ENCODE measurements at places on chromosomes 1 and 21. TPM values are rescaled to one million over a fixed set of nuclear protein-coding genes. Genes with fewer than 3 reads are reported as not detected.

DNA sequence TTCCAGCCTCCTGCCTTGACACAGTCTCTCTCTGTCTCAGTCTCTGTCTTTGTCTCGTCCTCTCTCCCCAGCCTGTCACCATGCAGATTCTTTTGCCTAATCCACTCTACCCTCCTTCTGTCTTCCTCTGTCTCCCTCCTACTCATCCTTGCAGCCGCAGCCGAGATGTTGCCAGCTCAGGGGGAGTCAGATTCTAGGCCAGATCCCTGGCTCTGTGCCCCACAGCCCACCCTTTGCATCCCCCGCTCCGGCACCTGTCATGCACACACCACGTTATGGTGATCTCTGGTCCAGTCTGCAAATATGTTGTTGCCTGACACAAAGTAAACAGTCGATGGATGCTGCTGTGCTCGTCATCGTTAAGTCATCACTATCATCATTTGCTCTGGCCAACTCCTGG lies 35.5 kb upstream of the IGSF21 start:
- no peaks in the 10 kb centered on the region for H3K36me3 ChIP-seq
- H3K4me3 ChIP-seq = no peak overlapping the region
- H3K27ac ChIP-seq = no peak overlapping the region
- DNase-seq = peak; percentile 16
- no peaks in the 10 kb centered on the region for H3K4me1 ChIP-seq

DNA sequence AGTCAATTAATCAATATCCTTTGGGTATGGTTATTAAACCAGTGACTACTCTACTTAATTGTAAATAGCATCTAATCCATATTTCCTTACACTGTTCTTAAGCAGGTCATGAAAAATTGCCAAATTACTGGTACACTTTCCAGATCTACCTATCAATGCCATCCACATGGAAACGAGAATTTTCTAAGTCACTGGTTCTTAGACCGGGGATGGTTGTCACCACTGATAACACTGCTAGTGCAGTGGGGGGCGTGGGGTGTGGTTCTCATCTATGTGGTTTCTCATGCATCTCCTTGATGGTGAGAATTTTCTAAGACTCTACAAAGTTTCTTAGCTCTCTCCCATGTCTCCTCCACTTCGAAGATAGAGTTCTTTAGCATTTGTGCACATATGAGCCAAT lies 63.7 kb upstream of the COG2 start:
- H3K27ac ChIP-seq = no peak overlapping the region
- H3K36me3 ChIP-seq = no peaks in the 10 kb centered on the region
- H3K4me3 ChIP-seq = no peak overlapping the region
- DNase-seq = no peak

The TSSK3 gene
- total RNA-seq = not detected

The RNF2 gene
- 13.6 TPM for total RNA-seq

- no peak overlapping the region for H3K4me3 ChIP-seq
- no peak overlapping the region for H3K27ac ChIP-seq
- peaks cover 72% of the 10 kb centered on the region for H3K36me3 ChIP-seq
- no peaks in the 10 kb centered on the region for H3K27me3 ChIP-seq
- peaks cover 9% of the 10 kb centered on the region for H3K4me1 ChIP-seq
- peak; percentile 79 for DNase-seq
These were observed 9.0 kb downstream of the PRDX1 start for GRCh38 chr1:45512641-45513054.

The VCAM1 gene
- total RNA-seq = not detected

The DMRTB1 gene
- not detected for total RNA-seq

The AIRE gene
- total RNA-seq = not detected

- H3K4me3 ChIP-seq = no peak overlapping the region
- H3K4me1 ChIP-seq = peaks cover 14% of the 10 kb centered on the region
- H3K27me3 ChIP-seq = no peaks in the 10 kb centered on the region
- H3K27ac ChIP-seq = no peak overlapping the region
These were observed 2.7 kb downstream of the IL10RB start for GRCh38 chr21:33268737-33269441.

- no peak overlapping the region for H3K27ac ChIP-seq
- H3K27me3 ChIP-seq = no peaks in the 10 kb centered on the region
- H3K4me3 ChIP-seq = no peak overlapping the region
- peaks cover 12% of the 10 kb centered on the region for H3K4me1 ChIP-seq
These were observed 2.8 kb downstream of the REG4 start for GRCh38 chr1:119808491-119808890.

- H3K4me3 ChIP-seq = no peak overlapping the region
- DNase-seq = no peak
- H3K36me3 ChIP-seq = no peaks in the 10 kb centered on the region
- no peak overlapping the region for H3K27ac ChIP-seq
- peaks cover 64% of the 10 kb centered on the region for H3K27me3 ChIP-seq
These were observed 974 bp downstream of the ACTN2 start for GRCh38 chr1:236687273-236687672.

- no peaks in the 10 kb centered on the region for H3K27me3 ChIP-seq
- H3K4me3 ChIP-seq = peak within 1 kb of the TSS; percentile 85
- H3K27ac ChIP-seq = peak within 1 kb of the TSS; percentile 46
- H3K36me3 ChIP-seq = no peaks in the 10 kb centered on the region
These were observed at the start of gene PFKL for GRCh38 chr21:44299458-44300261. Gene PFKL, plus strand, starts transcription at chr21:44300053. Its CDS starts 53 bp downstream, at chr21:44300106.

- no peak for DNase-seq
- H3K4me1 ChIP-seq = no peaks in the 10 kb centered on the region
These were observed 51.5 kb downstream of the ATP5PO start for GRCh38 chr21:33864150-33864549.

DNA sequence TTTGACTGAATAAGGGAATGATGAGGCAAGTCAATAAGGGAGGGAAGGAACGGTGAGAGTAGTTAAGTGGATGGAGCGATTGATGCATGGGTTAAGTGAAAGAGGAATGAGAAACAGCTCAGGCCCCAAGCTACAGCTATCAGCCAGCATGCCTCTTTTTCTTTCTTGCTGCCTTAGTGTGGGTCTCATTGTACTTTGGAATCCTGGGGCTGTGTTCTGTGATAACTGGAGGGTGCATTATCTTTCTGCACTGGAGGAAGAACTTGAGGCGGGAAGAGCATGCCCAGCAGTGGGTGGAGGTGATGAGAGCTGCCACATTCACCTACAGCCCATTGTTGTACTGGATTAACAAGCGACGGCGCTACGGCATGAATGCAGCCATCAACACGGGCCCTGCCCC lies 1.0 kb downstream of the TEX38 start:
- peaks cover 11% of the 10 kb centered on the region for H3K4me1 ChIP-seq
- no peaks in the 10 kb centered on the region for H3K27me3 ChIP-seq
- peaks cover 22% of the 10 kb centered on the region for H3K36me3 ChIP-seq
- DNase-seq = no peak

GRCh38 chr1:172341697-172342096 lies 78.8 kb upstream of the C1orf105 start:
- no peak for DNase-seq
- no peaks in the 10 kb centered on the region for H3K36me3 ChIP-seq
- H3K4me3 ChIP-seq = no peak overlapping the region
- peaks cover 24% of the 10 kb centered on the region for H3K4me1 ChIP-seq
- H3K27me3 ChIP-seq = no peaks in the 10 kb centered on the region

The SNX7 gene
- total RNA-seq = 36.5 TPM

DNA sequence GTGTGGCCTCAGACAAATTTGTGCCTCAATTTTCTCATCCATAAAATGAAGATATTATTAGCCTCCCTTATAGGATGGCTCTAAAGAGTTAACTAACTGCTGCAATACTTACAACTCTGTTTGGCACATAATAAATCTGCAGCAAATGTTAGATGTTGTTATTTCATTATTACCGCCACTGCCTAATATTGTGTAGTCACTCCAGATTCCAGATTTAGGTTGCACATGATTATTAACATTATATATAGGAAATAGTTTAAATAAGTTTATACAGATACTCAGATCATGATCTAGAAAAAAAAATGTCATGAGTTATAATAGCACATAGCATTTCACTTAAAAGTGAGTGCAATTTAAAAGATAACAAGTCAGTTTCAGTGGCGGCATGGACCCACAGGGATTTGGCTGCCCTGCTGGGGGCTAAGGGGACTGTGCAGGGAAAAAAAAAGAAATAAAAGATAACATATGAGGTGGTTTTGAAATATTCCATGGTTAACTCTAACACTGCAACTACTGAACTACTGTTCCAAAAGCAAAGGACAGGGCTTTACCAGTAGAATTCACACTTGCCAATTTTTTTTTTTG lies 170.4 kb downstream of the TGFBR3 start:
- H3K4me3 ChIP-seq = no peak overlapping the region
- H3K27ac ChIP-seq = no peak overlapping the region
- H3K27me3 ChIP-seq = no peaks in the 10 kb centered on the region

DNA sequence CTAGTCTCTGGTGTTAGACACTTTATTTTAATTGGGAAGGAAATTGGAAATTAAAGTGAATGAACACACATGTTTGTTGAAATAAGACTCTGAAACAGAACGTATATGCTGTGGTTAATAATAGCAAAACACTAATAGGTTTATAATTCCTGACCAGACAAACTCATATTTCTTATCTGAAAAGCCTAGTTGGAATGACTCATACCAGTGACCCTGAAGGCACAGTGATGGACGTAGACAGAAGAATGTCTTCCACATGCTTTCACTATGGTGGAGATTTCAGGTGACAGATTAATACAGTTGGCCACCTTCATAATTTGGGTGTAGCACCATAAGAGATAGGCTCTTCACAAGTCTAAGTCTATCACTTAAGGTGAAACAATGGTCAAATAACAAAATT lies 83.0 kb upstream of the COL11A1 start:
- no peaks in the 10 kb centered on the region for H3K4me1 ChIP-seq
- H3K36me3 ChIP-seq = no peaks in the 10 kb centered on the region
- DNase-seq = no peak

DNA sequence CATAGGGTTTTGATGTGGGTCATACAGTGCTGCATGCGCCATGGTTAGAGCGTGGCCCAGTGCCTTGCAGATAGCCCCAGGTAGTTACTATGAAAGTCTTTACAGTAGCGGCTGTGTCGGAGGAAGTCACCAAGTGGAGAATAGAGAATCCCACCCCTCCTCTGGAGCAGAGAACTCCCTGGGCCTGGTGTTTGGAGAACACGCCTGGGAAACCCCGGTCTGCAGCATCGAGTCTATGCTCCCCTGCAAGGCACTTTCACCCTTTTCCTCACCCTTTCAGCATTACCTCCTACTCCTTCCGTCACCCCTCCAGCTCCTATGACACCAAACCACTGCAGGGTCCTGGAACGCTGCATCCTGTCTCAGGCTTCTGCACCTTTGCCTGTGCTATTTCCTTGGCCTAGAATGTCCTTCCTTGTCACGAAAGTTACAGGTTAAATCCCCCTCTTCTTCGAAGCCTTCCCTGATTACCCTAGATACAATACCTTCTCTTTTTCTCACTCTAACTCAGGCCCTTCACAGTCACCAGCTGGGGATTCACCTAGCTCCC lies 2.7 kb upstream of the SLC1A7 start:
- peaks cover 48% of the 10 kb centered on the region for H3K4me1 ChIP-seq
- DNase-seq = no peak
- no peaks in the 10 kb centered on the region for H3K27me3 ChIP-seq
- no peak overlapping the region for H3K4me3 ChIP-seq
- no peaks in the 10 kb centered on the region for H3K36me3 ChIP-seq
- H3K27ac ChIP-seq = peak overlapping the region; percentile 98

The BEND5 gene
- total RNA-seq = 3.1 TPM

- H3K36me3 ChIP-seq = no peaks in the 10 kb centered on the region
- no peaks in the 10 kb centered on the region for H3K27me3 ChIP-seq
- DNase-seq = no peak
- no peak overlapping the region for H3K27ac ChIP-seq
- H3K4me3 ChIP-seq = no peak overlapping the region
These were observed 5.9 kb downstream of the AKT3 start for GRCh38 chr1:243844186-243844585.

The IFNLR1 gene
- total RNA-seq = 8.9 TPM

GRCh38 chr1:68100571-68100970 lies 50.1 kb upstream of the DIRAS3 start:
- no peak overlapping the region for H3K27ac ChIP-seq
- no peaks in the 10 kb centered on the region for H3K4me1 ChIP-seq
- H3K27me3 ChIP-seq = no peaks in the 10 kb centered on the region
- H3K36me3 ChIP-seq = no peaks in the 10 kb centered on the region
- DNase-seq = no peak

The RAB3B gene
- total RNA-seq = 4.5 TPM

The UTS2 gene
- total RNA-seq = not detected

- no peaks in the 10 kb centered on the region for H3K27me3 ChIP-seq
- H3K36me3 ChIP-seq = no peaks in the 10 kb centered on the region
These were observed 528.5 kb downstream of the ADGRL2 start for GRCh38 chr1:82329226-82329625.

Data from PC-3 (cell line).